ENCODE measurements at places on chromosomes 1 and 21. TPM values are rescaled to one million over a fixed set of nuclear protein-coding genes. Genes with fewer than 3 reads are reported as not detected.
A peak's percentile ranks its signal among the peaks of the same experiment; 100 is the strongest.

CLIC4 gene
- 51.4 TPM for total RNA-seq

GRCh38 chr1:242847390-242847993 is 323.0 kb upstream of the PLD5 start:
- no peaks in the 10 kb centered on the region for H3K4me1 ChIP-seq
- no peaks in the 10 kb centered on the region for H3K36me3 ChIP-seq
- H3K4me3 ChIP-seq, result no peak overlapping the region
- peak; percentile 53 for DNase-seq

DNA sequence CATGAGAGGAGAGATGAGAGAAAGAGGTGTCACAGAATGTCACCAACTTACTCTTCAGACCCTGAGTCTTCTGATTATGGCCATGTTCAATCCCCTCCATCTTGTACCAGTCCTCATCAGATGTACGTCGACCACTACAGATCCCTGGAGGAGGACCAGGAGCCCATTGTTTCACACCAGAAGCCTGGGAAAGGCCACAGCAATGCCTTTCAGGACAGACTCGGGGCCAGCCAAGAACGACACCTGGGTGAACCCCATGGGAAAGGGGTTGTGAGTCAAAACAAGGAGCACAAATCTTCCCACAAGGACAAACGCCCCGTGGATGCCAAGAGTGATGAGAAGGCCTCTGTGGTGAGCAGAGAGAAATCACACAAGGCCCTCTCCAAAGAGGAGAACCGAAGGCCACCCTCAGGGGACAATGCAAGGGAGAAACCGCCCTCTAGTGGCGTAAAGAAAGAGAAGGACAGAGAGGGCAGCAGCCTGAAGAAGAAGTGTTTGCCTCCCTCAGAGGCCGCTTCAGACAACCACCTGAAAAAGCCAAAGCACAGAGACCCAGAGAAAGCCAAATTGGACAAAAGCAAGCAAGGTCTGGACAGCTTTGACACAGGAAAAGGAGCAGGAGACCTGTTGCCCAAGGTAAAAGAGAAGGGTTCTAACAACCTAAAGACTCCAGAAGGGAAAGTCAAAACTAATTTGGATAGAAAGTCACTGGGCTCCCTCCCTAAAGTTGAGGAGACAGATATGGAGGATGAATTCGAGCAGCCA is 8.0 kb downstream of the ELOA start:
- peaks cover 67% of the 10 kb centered on the region for H3K36me3 ChIP-seq
- no peak overlapping the region for H3K27ac ChIP-seq
- DNase-seq, result peak; percentile 59
- no peak overlapping the region for H3K4me3 ChIP-seq

DNA sequence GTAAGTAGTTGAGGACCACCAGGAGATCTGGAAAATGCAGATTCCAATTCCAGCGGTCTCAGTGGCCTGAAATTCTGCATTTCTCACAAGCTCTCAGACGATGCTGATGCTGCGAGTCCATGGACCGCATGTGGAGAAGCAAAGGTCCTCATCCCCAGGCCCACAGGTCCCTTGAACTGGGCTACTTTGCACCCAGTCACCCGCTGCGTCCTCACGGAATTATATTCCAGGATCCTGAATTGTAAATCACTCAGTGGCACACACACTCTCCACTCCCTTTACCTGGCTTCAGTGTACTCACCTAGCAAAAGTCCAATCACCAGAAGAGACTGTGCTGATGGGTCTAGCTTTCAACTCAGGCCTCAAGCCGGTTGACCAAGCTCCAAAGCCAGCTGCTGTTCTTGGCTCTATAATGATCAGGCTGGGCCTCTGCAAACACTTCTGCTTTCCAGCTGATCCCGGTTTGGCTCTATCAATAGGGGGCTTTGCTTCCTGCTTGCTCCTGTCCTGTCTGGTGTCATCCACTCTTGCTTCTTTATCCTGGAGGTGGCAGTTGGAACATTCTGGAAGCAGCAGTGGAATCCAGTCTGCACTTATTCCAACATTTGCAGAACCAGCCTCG is 904 bp upstream of the RPL22 start:
- H3K27me3 ChIP-seq, result no peaks in the 10 kb centered on the region
- H3K4me1 ChIP-seq, result peaks cover 26% of the 10 kb centered on the region
- H3K27ac ChIP-seq, result peak overlapping the region; percentile 47
- H3K4me3 ChIP-seq, result peak overlapping the region; percentile 74

DNA sequence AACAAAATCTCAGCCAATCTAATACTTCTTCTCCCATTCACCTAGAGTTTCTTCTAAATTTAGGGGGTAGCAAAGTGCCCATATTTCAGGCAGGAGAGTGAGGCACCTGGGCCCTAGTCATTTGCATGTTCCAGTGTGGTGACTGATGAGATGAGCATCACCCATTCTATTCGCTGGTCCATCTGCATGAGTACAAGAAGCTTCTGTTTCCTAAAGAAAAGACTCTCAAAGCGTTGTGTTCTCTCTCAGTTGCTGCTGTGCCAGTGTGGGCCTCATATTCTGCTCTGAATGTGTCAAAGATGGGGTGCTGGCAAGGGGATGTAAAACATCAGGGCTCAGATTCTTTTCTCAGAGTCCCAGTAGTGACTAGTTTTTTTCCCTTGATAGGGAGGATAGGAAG is 16.1 kb upstream of the DPYD start:
- H3K4me3 ChIP-seq, result peak overlapping the region; percentile 29
- no peak for DNase-seq
- peak overlapping the region; percentile 87 for H3K27ac ChIP-seq
- no peaks in the 10 kb centered on the region for H3K27me3 ChIP-seq
- peaks cover 23% of the 10 kb centered on the region for H3K4me1 ChIP-seq
- no peaks in the 10 kb centered on the region for H3K36me3 ChIP-seq

GRCh38 chr21:20459838-20460237 is 538.4 kb upstream of the NCAM2 start:
- no peak overlapping the region for H3K4me3 ChIP-seq
- H3K36me3 ChIP-seq, result no peaks in the 10 kb centered on the region
- DNase-seq, result peak; percentile 62
- peaks cover 8% of the 10 kb centered on the region for H3K4me1 ChIP-seq
- H3K27ac ChIP-seq, result no peak overlapping the region
